Tongue (tissue), 3 donors: ENCODE measurements at places on chromosomes 2 and 18.

DNA sequence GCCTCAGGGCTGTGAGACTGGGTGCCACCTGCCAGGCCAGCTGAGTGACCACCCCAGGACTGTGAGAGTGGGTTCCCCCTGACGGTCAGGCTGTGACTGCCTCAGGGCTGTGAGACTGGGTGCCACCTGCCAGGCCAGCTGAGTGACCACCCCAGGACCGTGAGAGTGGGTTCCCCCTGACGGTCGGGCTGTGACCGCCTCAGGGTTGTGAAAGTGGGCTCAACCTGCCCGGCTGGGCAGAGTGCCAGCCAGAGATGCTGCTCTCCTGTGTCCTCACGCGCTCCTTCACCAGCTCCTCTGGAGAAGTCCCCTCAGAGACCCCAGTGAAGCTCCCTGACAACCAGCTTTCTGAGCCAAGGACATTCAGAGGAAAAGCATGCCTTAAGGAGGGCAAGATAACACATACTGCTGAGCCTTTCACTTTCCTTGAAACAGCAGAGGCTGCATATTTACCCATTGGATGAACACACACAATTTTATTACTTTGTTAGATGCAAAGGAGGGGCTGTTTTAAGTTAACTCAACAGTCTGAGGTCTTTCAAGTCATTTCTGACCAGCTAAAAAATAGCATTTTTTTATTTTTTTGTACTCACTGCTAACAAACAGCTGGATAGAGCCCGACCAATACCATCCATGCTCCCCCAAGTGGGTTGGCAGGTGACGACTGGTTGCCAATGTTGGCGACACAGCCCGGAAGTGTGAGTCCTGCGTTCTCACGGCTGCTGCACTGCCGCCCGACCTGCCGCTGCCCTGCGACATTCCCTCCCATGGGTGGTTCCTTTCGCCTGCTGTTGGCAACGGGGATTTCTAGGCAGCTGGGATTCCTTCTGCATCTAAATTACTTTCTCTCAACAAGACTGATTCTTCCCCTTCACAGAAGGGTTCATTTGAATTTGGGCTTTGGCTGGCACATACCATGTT, 70.7 kb downstream of the NDUFA10 start:
- DNase-seq = peak; percentile 57

GRCh38 chr2:219619235-219619634, 8.2 kb upstream of the SLC4A3 start:
- no peak for DNase-seq

GRCh38 chr2:189142893-189143759, 36.4 kb downstream of the COL5A2 start:
- DNase-seq = no peak

GRCh38 chr2:40254611-40255010, 197.3 kb downstream of the SLC8A1 start:
- DNase-seq = no peak

DNA sequence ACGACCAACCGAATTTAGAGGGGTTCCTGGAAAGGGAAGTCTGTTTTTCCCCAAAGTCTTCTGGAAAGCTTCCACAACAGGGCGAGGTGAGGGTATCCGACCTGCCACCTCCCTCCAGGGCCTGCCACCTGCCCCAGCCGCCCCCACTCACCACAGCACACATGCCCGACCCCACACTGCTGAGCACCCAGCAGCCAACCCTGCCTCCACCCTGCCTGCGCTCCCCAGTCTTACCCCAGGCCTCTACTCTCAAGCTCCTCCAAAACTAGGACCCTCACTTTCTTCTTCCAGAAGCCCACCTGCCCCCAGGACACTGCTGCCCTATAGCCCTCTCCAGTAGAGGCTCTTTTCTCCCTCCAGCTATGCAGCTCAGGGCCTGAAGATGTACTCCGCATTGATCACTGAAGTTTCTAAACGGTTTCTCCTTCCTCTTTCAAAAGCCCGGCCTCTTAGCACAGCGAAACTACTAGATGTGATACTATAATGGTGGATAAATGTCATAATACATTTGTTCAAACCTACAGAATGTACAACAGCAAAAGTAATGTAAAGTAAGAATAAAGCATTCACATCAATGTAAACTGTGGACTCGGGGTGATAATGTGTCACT, 128.8 kb upstream of the SLC1A4 start:
- no peak for DNase-seq

DNA sequence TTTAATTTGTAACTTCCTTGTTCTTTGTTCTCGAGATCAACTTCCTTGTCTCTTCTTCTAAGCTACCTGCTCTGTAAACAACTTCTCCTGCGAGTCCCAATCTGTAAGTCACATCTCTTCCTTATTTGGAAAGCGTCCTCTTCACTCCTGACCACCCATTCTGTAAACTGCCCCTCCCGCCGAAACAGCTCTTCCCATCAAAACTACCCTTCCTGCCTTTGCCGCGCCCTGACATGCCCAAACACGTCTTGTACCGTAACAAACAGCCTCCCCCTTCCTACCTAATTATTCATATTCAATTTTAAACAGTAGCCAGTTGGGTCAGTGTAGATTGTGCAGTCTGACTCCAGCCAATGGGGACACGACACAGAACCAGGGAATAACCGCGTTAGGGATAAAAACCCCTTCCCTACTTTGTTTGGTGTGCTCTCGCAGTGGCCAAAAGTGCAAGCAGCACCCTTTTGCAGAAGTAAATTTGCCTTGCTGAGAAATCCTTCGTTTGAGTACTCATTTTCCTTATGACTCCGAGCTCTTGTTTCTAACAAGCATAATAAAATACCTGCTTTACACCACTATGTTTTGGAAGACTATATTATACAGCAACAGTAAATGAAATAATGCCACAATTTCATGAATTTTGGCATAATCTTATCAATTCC, 39.8 kb downstream of the PIAS2 start:
- no peak for DNase-seq

DNA sequence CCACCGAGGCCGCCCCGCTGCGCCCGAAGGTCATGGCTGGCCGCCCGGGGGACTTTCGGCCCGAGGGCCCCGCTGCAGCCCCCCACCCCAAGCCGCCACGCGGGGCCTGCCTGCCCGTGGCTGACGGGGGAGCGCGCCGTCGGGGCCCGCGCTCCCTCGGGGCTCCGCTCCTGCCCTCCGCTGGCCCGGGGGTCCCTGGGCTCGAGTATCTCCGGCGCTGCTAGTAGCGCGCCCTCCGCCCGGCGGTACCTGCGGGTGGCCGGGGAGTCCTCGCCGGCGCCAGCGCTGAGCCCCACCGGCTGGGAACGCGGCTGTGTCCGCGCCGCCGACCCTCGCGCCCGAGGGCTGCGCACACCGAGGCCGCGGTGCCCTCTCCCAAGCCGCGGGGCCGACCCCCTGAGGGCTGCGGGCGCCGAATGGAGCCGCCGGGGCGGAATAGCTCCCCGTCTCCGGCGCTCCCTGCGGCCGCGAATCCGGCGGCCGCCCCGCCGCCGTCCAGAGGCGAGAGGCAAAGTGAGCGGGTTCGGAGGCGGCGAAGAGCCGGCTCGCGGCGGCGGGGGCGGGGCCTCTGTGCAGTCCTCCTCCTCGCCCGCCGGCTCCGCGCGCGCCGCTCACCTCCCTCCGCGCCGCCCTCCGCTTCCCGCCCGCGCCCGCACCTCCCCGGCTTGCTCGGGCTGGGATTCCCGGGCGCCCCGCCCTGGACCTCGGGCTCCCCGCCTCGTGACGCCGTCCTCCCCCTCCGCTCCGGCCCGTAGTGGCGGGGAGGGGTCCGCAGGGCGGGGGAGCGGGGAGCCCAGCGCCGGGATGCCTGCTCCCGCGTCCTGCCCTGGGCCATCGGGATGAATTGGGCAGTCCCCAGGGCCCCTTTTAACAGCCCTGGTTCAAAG, at the start of gene KCNG3:
Gene KCNG3, minus strand, starts transcription at position 515 of the 887 bp plus-strand sequence. Its CDS starts 481 bp downstream, at position 34.
- peak; percentile 68 for DNase-seq

- DNase-seq = no peak
These were observed 41.9 kb downstream of the RPIA start for GRCh38 chr2:88733155-88733902.

- no peak for DNase-seq
These were observed 90.7 kb downstream of the MEIS1 start for GRCh38 chr2:66525606-66526005.
